ELR (cell line): ENCODE measurements at places on chromosomes 13 and 19.
A peak's percentile ranks its signal among the peaks of the same experiment; 100 is the strongest.

- peak; percentile 8 for DNase-seq
Observed at GRCh38 chr19:52566121-52566520, 4.0 kb upstream of the ZNF701 start.

GRCh38 chr13:78597602-78597932 is 5.8 kb downstream of the POU4F1 start:
- no peak for DNase-seq

GRCh38 chr13:58048670-58049069 is 417.1 kb downstream of the PCDH17 start:
- no peak for DNase-seq

- DNase-seq, result peak; percentile 86
Observed at GRCh38 chr19:44951179-44952159, 3.7 kb upstream of the CLPTM1 start.

- no peak for DNase-seq
Observed at GRCh38 chr13:107348471-107348870, 780.5 kb upstream of the ARGLU1 start.

DNA sequence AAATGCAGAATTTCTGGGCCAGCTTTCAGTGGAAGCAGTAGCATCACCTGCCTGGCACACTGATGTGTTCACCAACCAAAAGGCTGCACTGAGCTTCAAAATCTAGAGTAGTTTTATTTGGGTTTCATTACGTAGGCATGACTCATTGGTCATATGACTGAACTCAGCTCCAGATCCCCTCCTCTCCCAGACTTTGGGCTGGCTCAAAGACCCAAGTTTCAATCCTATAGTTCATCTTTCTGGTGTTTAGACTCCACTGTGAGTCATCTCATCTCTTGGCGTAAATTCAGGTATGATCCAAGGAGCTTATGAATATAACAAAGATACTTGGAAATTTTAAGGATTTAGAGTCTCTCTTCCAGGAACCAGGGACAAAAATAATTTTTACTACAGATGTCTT is 17.7 kb downstream of the ZMYM5 start:
- DNase-seq, result peak; percentile 98

DNA sequence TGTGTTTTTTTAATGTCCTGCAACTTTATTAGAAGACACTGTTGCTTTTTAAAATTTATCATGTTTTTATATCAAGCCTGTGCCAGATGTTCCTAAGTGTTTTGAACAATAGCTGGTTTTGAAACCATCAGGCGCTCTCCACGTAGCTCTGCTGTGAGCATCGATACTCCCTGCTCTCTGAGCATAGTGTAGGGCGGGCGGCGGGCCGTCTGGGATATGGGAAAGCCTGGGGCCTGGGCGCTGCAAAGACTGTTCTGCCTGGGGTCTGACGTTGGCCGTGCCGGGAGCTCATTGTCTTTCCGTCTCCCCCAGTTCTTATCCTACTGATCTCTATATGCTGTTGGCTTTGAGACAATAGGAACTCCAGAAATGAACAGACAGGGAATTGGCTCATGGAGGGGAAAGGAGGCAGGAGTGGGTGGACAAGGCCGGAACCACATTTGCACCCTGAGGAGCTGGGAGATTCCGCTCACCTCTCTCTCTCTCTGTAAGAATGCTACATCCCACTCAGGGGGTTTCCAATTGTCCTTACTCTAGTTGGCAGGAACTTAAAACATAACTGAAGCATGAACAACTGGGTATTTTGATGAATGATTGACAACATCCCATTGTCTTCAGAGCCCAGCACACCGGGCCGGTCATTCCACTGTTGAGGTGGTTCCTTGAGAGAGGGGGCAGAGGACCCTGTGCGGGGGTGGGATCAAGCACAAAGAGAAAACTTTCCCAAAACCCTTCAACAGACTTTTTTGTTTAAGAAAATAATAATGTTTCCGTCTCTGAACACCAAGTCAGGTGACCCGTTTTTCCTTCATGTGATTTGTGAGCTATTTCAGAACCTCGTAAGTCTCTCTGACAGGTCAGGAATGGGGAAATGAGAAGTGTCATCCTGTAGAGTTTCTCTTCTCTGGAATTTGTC is 64.7 kb downstream of the COL4A2 start:
- DNase-seq, result no peak

GRCh38 chr19:14471436-14472187 is 3.5 kb downstream of the PTGER1 start:
- DNase-seq, result no peak

- no peak for DNase-seq
Observed at GRCh38 chr19:1859331-1859781, 4.0 kb downstream of the KLF16 start.

DNA sequence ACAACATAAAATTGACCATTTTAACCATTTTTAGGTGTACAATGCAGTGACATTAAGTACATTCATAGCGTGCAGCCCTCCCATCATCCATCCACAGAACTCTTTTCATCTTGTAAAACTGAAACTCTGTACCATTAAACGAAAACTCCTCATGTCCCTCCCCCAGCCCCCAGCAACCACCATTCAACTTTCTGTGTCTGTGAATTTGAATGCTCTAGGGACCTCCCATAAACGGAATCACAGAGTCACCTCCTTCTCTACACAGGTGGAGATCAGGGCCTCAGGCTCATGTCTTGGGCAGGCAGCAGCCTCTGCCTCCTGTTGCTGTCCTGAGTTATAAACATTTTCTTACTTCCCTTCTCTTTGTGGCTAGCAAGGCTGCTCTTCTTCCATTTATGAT is 7.3 kb upstream of the CCNE1 start:
- no peak for DNase-seq

DNA sequence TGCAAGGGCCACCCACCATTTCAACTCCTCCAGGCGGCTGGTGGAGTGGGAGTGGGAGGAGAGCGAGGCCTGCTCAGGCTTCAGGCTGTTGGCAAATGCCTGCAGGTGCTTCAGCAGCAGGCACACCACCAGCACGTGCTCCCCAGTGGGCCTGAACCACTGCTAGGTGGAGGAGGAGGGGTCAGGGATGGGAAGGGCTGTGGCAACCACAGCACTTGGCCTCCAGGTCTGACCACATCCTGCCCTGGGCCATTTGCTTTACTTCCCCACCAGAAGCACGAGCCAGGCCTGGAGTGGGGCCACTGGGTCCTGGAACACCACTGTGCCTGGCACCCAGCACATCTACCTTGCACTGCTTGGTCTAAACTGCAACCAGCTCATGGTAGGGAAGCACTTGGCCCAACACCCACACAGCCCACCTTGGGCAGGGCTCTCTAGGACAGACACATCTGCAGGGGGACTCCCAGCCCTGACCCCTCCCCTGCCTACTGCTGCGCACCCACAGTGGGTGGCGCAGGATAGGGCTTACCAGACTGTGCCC is 26.2 kb downstream of the TUBA3C start:
- no peak for DNase-seq

DNA sequence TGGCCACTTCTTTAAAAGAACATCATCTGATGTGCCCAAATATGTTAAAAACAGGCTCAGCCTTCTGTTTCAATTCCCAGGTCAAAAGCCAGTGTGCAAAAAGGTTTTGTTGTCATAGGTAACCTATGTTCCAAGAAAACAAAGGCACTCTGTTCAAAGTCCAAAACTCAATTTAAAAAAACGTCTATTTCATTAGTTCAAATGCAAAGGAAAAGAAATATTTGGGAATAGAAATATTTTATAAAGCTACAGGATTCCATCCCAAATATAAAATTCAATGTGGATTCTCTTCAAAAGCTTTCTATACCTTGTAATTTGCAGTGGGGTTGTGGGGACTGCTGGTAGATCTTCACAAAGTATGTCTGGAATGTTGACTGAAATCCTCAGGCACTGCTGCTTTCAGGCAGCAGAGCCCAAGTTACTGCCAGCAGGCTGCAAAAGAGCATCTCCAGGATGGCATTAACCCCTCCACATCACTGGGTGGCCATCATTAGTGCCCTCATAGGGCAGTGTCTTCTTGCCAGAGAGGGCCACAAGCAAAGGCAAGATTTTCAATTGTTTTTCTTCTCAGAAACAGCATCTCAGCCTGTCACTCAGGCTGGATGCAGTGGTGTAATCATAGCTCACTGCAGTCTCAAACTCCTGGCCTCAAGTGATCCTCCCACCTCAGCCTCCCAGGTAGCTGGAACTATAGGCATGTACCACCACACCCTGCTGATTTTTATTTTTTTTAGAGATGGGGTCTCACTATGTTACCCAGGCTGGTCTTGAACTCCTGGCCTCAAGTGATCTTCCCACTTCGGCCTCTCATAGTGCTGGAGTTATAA is 22.8 kb upstream of the STK24 start:
- DNase-seq, result no peak

DNA sequence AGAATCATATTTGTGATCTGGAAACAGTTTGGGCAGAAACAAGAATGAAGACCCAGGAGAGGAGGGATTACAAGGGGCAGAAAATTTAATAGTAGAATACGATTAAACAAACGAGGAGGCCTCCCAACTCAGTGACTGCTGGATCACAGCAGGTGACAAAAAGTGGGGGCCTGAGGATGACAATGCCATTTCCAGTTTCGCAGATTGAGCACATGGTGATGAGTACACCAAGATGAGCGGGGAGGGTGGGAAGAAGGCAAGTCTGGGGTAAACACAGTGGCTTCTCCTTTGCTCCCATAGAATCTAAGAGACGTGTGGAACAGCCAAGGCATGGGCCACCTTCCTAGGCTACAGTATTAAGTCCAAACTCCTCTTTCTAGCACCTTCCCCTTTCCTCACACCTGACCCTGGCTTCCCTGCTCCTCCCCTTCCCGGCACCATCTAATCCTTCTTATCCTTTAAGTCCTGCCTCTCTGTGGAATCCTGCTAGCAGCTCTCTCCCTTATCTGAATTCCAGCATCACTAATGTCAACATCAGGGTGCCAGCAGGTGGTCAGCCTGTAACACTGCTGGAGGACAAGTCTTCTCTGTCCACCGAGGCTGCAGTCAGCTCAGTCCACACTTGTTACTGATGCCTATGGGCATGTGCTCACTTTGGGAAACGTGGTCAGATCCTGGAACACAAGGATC is 13.5 kb downstream of the ATP7B start:
- no peak for DNase-seq

- DNase-seq, result no peak
Observed at GRCh38 chr19:16520074-16520973, 21.9 kb downstream of the CHERP start.

- peak; percentile 66 for DNase-seq
Observed at GRCh38 chr13:97849305-97849704, 104.2 kb upstream of the IPO5 start.

GRCh38 chr13:114249077-114249476 is 14.4 kb downstream of the CDC16 start:
- no peak for DNase-seq

- no peak for DNase-seq
Observed at GRCh38 chr13:23268441-23268840, 87.7 kb downstream of the SGCG start.

DNA sequence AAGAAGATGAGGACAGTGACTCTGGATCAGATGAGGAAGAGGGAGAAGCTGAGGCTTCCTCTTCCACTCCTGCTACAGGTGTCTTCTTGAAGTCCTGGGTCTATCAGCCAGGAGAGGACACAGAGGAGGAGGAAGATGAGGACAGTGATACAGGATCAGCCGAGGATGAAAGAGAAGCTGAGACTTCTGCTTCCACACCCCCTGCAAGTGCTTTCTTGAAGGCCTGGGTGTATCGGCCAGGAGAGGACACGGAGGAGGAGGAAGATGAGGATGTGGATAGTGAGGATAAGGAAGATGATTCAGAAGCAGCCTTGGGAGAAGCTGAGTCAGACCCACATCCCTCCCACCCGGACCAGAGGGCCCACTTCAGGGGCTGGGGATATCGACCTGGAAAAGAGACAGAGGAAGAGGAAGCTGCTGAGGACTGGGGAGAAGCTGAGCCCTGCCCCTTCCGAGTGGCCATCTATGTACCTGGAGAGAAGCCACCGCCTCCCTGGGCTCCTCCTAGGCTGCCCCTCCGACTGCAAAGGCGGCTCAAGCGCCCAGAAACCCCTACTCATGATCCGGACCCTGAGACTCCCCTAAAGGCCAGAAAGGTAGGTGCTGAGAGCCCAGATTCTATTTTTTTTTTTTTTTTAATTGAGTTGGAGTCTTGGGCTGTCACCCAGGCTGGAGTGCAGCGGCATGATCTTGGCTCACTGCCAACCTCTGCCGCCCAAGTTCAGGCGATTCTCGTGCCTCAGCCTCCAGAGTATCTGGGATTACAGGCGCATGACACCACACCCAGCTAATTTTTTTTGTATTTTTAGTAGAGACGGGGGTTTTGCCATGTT is 2.3 kb downstream of the PPP1R15A start:
- DNase-seq, result peak; percentile 93

- no peak for DNase-seq
Observed at GRCh38 chr19:9474975-9475374, 23.4 kb downstream of the ZNF560 start.

GRCh38 chr13:50801087-50801931 is 42.2 kb downstream of the DLEU7 start:
- peak; percentile 71 for DNase-seq

DNA sequence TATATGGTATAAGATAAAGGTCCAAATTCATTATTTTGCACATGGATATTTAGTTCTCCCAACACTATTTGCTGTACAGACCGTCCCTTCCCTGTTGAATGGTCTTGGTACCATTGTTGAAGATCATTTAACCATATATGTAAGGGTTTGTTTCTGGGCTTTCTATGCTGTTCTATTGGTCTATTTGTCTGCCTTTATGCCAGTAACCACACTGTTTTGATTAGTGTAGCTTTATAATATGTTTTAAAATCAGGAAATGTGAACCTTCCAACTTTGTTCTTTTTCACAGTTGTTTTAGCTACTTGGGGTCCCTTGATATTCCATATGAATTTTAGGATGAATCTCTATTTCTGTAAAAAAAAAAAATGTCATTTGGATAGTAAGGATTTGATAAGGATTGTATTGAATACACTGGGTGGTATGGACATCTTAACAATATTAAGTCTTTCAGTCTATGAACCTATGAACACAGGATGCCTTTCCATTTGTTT is 16.9 kb downstream of the IFT88 start:
- no peak for DNase-seq
